ENCODE measurements at places on chromosomes 3 and 15.

GRCh38 chr3:31614162-31614921 is 81.6 kb downstream of the STT3B start:
- DNase-seq: no peak

- no peak for DNase-seq
Observed at GRCh38 chr15:74982183-74982582, 13.2 kb upstream of the SCAMP5 start.

DNA sequence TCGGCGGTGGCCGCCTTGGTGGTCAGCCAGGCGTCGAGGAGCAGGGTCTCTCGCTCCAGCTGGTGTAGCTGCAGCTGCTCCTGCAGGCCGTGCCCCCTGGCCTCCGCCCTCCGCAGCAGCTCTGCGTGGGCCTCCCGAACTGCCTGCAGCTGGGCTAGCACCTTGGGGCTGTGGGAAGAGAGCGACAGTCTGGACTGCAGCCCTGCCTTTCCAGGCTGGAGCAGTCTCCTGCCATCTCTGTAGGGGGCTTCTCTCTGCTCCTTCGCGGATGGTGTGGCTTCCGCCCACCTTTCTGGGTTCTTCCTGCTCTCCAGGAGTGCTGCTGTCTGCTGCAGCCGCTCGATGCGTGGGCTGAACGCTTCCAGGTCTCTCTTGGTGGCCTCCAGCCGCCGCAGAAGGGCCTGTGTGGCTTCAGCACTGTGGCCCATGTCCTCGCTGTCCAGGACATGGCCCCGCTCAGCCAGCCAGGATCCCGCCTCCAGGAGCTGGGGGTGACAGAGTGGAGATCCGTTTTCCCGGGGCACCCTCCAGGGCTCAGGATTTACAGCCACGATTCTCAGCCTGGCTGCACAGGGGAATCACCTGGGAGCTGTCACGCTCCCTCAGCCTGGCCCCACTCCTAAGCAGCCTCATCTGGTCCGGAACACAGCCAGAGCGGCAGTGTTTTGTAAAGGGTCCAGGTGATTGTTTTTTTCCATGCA is 16.8 kb downstream of the PLA2G4B start:
- no peak for DNase-seq

GRCh38 chr3:70933105-70933810 is 620.8 kb upstream of the MDFIC2 start:
- DNase-seq: no peak

- no peak for DNase-seq
Observed at GRCh38 chr3:89155811-89156210, 48.4 kb downstream of the EPHA3 start.

DNA sequence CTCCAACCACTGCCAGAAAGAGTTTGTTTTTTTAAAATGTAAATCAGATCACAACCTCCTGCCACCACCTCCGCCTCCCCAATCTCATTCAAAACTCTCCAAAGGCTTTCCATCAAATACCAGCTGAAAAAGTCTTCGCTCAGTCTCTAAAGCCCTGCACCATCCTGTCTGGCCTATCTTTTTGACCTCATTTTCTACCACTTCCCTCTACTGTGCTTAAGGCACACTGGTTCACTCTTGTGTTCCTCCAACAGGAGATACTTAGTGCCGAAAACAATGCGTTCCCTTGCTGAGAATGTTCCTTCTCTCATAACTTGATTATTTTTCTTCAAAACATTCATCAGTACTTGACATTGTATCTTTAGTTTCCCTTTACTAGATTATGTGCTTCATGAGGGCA is 3.5 kb downstream of the BTBD1 start:
- no peak for DNase-seq

DNA sequence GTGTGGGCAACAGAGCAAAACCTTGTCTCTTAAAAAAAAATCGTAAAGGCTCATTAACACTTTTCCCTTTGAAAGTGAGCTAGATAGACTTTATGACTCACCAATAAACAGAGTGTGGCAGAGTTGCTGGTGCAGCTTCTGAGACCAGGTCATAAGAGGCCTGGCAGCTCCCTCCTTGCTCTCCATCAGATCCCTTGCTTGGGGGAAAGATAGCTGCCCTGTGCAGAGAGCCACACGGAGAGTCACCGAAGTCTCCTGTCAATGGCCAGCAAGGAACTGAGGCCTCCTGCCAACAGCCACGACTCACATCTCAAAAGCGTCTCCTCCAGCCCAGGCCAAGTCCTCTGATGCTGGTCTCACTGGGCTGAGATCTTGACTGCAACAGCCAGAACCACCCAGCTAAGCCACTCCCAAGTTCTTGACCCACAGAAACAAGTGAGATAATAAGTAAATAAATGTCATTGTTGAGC is 8.7 kb upstream of the GP9 start:
- peak; percentile 50 for DNase-seq

GRCh38 chr3:149291178-149291577 is 42.3 kb downstream of the TM4SF18 start:
- no peak for DNase-seq

DNA sequence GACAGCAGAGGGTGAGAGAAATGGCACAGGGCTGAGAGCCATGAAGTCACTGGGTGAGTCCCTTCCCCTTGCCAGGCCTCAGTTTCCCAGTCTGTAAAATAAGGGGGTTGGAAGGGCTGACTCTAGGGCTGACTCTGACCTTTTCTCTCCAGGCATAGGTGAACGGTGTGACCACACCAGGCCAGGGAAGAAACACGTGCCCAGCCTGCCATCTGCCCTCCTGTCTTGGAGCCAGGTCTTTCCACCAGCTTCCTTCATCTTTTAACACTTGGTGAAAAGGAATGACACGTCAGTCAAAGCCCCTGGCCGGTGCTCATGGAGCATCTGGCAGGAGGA is 74.4 kb downstream of the CPN2 start:
- DNase-seq: peak; percentile 6

- peak; percentile 69 for DNase-seq
Observed at GRCh38 chr15:73924171-73924921, 1.9 kb upstream of the LOXL1 start.

DNA sequence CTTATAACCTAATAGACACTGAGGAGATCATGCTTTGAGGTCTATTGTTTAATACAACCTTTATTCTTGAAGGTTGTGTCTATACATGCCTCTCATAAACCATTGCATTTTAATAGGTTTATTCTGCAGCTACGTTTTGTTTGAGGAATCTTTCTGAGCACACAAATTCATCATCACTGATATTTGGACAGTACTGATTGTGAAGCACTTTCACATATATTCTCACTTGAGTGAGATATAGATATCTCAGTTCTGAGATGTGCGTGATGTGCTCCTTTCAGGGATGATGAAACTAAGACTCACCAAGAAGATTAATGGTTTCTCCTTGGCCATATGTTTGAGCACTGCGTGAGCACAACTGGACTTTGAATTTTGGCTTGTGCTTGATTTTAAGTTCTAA is 374.4 kb downstream of the LPP start:
- DNase-seq: no peak

GRCh38 chr3:123914829-123915228 is 30.7 kb upstream of the MYLK start:
- no peak for DNase-seq

GRCh38 chr15:69647142-69647513 is 194.5 kb downstream of the RPLP1 start:
- DNase-seq: no peak

DNA sequence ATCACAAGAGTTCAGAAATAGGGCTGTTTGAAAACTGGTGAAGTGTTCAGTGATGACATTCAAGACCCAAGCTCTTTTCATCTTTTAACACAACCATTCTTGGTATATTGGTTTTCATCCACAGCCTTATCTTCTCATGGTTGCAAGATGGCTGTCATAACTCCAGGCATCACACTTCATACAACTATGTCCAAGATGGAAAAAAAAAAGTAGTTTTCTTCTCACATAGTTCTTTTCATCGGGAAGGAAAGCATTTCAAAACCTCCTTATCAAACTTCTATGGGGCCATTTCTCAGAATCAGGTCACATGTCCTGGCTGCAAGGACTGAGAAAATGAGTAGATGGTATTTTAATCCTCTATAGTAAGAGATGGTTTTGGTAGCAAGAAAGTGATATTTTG is 21.1 kb upstream of the MFSD1 start:
- no peak for DNase-seq

GRCh38 chr3:41202834-41203345 is 3.6 kb downstream of the CTNNB1 start:
- no peak for DNase-seq

DNA sequence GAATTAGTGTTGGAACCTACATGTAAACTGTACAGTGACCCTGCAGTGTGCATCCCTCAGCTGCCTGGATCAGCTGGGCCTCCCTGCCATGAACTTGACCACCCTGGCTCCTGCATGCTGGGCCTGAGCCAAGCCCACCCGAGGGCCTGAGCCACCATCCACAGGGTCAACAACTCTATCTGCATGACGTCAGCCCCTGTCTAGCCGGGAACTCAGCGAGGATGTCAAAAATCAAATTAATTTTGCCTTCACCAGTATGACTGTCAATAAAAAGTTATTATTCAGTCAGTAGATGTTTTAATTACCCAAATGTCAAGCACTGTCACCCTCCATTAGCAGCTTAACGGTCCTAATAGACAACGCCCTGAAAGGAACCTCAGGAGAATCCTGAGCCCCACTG is 181.4 kb downstream of the NTRK3 start:
- no peak for DNase-seq

Data from activated effector memory CD4-positive, alpha-beta T cell treated with anti-CD3 and anti-CD28 coated beads, Interleukin-2, amount 50 U/mL, for 16 hours (primary cell).